ENCODE measurements at places on chromosomes 3 and 15. TPM values are rescaled to one million over a fixed set of nuclear protein-coding genes. Genes with fewer than 3 reads are reported as not detected.
A peak's percentile ranks its signal among the peaks of the same experiment; 100 is the strongest.

Gene SEMA3B
- total RNA-seq: 96.1 TPM

Gene ZNF662
- total RNA-seq: 12.8 TPM

Gene CPN2
- total RNA-seq: 0.72 TPM

Gene ACTRT3
- total RNA-seq: 2.9 TPM

Gene TNFSF10
- 277 TPM for total RNA-seq

Gene ADCY5
- total RNA-seq: 33.6 TPM

Gene SERINC4
- total RNA-seq: 0.13 TPM

Gene SLC2A2
- 12.6 TPM for total RNA-seq

Gene ARPP21
- 0.44 TPM for total RNA-seq

Gene SCN11A
- total RNA-seq: 0.25 TPM

Gene TRH
- total RNA-seq: not detected

Gene ERC2
- 3.8 TPM for total RNA-seq

DNA sequence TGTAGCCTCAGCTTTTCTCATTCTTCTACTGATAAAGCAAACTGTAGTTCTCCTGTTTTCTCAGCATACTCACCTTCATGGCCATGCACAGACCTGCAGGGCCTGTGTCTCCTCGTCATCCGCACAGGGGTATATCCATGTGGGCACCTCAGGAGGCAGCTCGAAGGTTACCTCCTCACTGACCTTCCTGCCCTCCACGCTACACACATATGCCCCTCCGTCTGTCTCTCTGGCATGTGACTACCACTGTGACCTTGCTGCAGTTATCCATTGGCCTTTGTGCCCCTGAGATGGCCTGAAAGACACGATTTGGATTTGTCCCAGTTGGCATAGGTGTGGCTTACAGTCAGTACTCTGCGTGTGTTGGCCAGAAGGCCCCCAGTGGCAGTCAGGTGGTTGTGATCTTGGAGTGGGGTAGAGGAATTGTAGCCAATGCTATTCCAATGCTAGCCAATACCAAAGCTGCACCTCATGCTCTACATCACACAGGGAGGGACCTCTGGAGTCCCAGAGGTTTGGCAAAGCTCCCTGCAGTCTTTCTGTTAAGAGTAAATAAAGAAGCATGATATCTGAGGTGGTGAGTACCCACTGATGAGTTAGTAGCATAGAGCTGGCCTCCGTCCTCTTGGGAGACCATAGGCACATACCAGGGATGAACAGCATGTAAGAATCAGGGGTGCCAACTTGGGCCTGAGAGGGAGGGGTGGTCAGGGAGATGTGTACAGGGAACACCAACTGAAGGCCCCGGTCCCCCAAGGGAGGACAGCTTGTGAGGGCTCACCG, 143.4 kb downstream of the EEFSEC start:
- DNase-seq: no peak

DNA sequence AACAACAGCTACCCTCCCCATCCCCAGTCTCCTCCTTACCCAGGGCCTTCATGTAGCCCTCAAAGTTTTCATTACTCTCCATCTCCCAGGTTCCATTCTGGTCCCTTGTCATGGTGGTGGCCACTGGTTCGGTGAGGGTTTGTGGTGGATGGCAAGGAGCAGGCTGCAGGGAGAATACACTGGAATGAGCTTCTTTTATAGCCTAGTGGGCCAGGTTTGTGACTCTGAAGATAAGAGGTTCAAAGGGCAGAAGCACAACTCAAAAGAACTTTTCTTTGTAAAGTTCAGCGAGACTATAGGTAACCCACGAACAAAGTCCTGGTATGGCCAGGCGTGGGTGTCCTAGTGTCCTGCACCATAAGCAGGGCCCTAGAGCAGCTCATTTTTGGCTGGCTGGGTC, at the start of gene RBP2:
Gene RBP2, minus strand, starts transcription at position 169 of the 400 bp plus-strand sequence. Its CDS starts 57 bp downstream, at position 112.
- no peak for DNase-seq

- DNase-seq: no peak
Observed at GRCh38 chr15:79897701-79898113, 893 bp upstream of the MTHFS start.

- no peak for DNase-seq
Observed at GRCh38 chr3:122609798-122610559, 32.5 kb downstream of the PARP15 start.

- no peak for DNase-seq
Observed at GRCh38 chr15:91345736-91346135, 245.7 kb downstream of the SV2B start.

GRCh38 chr3:43181202-43181821, 75.4 kb upstream of the POMGNT2 start:
- no peak for DNase-seq

- DNase-seq: no peak
Observed at GRCh38 chr15:89195836-89196235, 25.5 kb downstream of the RLBP1 start.

- no peak for DNase-seq
Observed at GRCh38 chr3:99647081-99647480, 8.7 kb downstream of the COL8A1 start.

GRCh38 chr3:96991800-96992365, 177.5 kb downstream of the EPHA6 start:
- no peak for DNase-seq

- DNase-seq: no peak
Observed at GRCh38 chr3:86793786-86794185, 197.2 kb downstream of the VGLL3 start.

GRCh38 chr3:41207355-41207754, 8.1 kb downstream of the CTNNB1 start:
- no peak for DNase-seq

- no peak for DNase-seq
Observed at GRCh38 chr3:122011396-122011795, 10.7 kb downstream of the ILDR1 start.

GRCh38 chr15:66982250-66982649, 83.2 kb upstream of the SMAD3 start:
- DNase-seq: no peak

DNA sequence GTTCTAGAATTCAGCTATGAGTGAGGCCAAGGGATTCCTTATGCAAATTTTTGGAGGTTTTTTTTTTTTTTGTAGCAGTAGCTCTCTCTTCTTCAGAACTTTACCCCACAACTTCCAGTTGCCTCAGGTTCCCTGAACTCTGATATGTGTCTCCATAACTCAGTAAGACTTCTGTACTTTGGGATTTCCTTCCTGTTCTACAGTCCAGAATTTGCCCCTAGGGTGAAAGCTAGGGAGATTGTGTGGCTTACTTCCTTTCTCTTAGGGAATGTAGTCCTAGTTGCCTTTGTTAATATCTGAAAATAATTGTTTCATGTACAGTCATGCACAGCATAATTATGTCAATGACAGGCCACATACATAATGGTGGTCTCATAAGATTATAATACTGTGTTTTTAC, 30.8 kb downstream of the LRRC28 start:
- DNase-seq: no peak

- peak; percentile 61 for DNase-seq
Observed at GRCh38 chr3:46883054-46883829, 5.7 kb downstream of the PTH1R start.

DNA sequence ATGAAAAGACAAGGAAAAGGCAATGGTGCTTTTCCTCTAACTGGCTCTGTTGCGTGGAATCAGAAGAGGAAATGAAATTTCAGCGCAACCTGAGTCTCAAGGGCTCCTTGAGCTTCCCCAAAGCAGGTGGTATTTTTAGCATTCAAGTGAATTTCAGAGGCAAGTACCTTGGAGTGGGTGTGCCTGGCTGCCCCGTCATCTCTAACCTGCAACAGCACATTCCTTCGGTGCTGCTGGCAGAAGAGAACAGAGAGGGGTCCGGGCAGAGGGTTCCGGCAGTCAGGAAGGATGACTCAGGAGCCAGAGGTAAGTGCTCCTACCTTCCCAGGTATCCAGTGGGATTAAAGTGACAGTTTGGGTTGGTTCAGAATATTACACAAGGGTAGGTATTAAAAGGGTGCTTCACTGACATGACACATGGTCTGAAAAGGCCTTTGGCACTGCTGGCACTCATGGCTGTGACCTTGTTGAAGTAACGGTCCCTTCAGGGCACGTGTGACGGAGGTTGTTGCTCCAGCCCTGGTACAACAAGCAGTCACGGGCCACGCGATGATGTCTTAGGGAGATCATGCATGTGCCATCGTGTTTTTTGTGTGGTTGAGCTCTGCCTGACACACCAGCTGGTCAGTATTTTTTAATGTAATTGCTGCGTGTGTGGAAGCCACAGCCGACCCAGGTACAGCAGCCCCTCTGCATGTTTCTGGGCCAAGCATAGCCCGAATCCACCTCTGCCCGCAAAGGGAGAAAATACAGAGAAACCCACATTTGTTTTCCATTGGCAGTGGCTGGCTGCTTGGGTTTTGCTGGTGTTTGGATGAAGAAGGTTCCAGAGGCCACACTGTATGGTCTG, 75.7 kb downstream of the LRRK1 start:
- DNase-seq: no peak
